ENCODE measurements at places on chromosomes 7 and 10. TPM values are rescaled to one million over a fixed set of nuclear protein-coding genes. Genes with fewer than 3 reads are reported as not detected.

The MKX gene
- not detected for polyA plus RNA-seq

The ZCWPW1 gene
- polyA plus RNA-seq, result 18.0 TPM

The RBP4 gene
- not detected for polyA plus RNA-seq

The MSMB gene
- polyA plus RNA-seq, result not detected

The SPDYE9 gene
- 1.1 TPM for polyA plus RNA-seq

The CASP2 gene
- polyA plus RNA-seq, result 8.9 TPM

The CYP2C8 gene
- polyA plus RNA-seq, result 1.3 TPM

The FAM237B gene
- not detected for polyA plus RNA-seq

The AUTS2 gene
- polyA plus RNA-seq, result 50.1 TPM

The NPTX2 gene
- polyA plus RNA-seq, result 0.10 TPM

The MBL2 gene
- not detected for polyA plus RNA-seq

The EIF3A gene
- polyA plus RNA-seq, result 56.7 TPM

The EBF3 gene
- polyA plus RNA-seq, result 0.12 TPM
